ENCODE measurements at places on chromosomes 6 and 20. TPM values are rescaled to one million over a fixed set of nuclear protein-coding genes. Genes with fewer than 3 reads are reported as not detected.

Gene HLA-DMA
- 2.9 TPM for total RNA-seq

Gene BANF2
- not detected for total RNA-seq

Gene EPPIN
- total RNA-seq: not detected

Gene MATN4
- 0.23 TPM for total RNA-seq

Gene OPRM1
- total RNA-seq: not detected

Gene POFUT1
- total RNA-seq: 29.1 TPM

Gene TDP2
- total RNA-seq: 15.6 TPM

Gene MUC22
- not detected for total RNA-seq

Gene NECAB3
- total RNA-seq: 24.5 TPM

Gene BFSP1
- 2.5 TPM for total RNA-seq

Gene SPTLC3
- total RNA-seq: 0.98 TPM

Gene COL11A2
- total RNA-seq: 0.08 TPM
